Stimulated activated CD4-positive, alpha-beta T cell treated with anti-CD3 and anti-CD28 coated beads, Interleukin-15, amount 100 ng/mL, for 1 hour (primary cell): ENCODE measurements at places on chromosomes 12 and 14.

- DNase-seq = peak; percentile 13
Observed at GRCh38 chr14:49892301-49892635, 614 bp upstream of the ARF6 start.

DNA sequence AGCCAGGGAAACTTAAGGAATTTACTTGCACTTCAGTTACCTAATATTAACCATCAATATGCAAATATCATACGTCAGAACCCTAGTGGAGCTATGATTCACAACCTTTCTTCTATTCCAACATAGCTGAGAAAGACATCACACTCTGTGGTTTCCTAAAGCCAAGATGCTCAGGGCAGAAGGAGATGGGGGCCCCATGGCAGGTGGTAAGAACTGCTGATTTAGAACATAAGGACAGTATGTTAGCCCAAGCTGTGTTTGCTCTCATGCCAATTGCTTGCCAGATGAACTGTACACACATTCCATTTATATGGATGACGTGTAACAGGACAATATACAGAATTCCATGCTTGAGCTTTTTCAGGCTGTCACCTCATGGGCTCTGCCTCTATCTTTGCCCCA is 34.6 kb downstream of the HECTD4 start:
- DNase-seq = no peak

DNA sequence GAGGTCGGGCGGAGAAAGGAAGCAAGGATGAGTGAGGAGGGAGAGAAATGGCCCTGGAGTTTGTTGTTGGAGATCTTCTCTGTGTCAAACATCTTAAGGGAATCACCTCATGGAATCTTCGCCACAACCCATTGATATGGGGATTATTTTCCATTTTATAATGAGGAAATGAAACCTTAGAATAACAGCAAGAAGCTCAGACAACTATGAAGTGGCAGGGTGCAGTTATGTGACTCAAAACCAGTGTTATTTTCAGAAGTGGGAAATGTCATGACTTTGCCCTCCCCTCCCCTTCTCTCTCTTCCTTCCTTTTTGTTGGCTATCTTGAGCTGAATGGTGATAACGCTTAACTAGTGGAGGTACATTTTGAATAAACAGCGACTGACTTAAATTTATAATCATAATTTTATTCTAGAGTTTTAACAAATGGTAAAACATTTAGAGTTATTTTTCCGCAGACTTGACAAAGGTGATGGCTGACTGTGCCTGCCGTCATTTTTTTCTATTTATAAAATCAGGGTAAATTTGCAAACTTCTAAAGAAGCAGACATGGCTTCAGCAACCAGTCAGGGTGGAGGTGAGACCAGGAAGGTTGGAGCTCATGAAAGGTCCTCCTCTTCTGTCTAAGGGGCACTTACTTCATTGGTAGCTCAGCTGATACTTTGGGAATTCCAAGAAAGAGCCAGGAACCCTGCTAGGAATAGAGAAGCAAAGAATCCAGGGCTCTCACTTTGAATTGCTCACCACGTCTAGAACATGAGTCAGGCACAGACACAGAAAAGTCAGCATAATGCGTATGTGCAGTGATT is 232.4 kb downstream of the RGS6 start:
- DNase-seq = no peak

GRCh38 chr12:16281157-16281556 is 3.7 kb upstream of the SLC15A5 start:
- DNase-seq = no peak

- DNase-seq = no peak
Observed at GRCh38 chr12:54047160-54047963, 6.3 kb upstream of the HOXC4 start.
